ENCODE measurements at places on chromosomes 6 and 20. TPM values are rescaled to one million over a fixed set of nuclear protein-coding genes. Genes with fewer than 3 reads are reported as not detected.

The PACRG gene
- polyA plus RNA-seq, result 13.7 TPM

The VNN1 gene
- polyA plus RNA-seq, result 0.17 TPM

The RIN2 gene
- polyA plus RNA-seq, result 36.6 TPM

DNA sequence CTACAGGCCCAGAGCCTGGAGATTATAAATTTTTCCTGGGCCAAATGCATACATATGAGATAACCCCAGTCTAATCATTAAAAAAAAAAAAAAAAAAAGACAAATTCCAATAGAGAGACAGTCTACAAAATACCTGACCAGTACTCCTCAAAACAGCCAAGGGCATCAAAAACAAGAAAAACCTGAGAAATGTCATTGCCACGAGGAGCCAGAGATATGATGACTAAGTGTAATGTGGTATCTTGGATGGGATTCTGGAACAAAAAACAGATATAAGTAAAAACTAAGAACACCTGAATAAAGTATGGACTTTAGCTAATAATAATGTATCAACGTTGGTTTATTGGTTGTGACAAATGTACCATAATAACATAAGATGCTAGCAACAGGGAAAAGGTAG is 24.9 kb downstream of the UBE2V1 start:
- no peak for DNase-seq

- DNase-seq, result no peak
These were observed 1.1 kb upstream of the PRELID3B start for GRCh38 chr20:59043698-59044097.

DNA sequence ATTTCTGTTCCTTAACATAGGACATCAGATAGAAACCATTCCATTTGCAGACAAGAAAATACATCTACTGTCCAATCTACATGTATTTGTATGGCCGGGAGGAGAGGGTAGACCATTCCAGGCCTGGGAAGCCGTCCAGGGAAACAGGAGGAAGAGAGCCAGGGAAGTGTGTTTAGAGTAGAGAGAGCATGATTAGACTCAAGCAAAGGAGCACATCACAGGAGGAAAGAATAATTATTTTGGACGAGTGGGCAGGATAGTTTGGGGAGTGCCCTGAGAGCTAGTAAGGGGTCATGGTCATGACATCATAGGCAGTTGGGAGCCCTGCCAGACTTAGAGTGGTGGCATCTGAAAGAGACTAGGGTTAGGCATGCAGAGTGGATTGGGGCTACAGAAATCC is 250.0 kb downstream of the HIVEP2 start:
- DNase-seq, result no peak

- no peak for DNase-seq
These were observed 3.8 kb downstream of the TRAF3IP2 start for GRCh38 chr6:111601886-111602285.

- no peak for DNase-seq
These were observed 9.9 kb downstream of the CCDC167 start for GRCh38 chr6:37489697-37490336.

Data from left renal pelvis (tissue), 4 donors.